Spinal cord (tissue), 10 donors: ENCODE measurements at places on chromosomes 12 and 14. TPM values are rescaled to one million over a fixed set of nuclear protein-coding genes. Genes with fewer than 3 reads are reported as not detected.

- H3K27ac ChIP-seq = no peak overlapping the region
- H3K27me3 ChIP-seq = no peaks in the 10 kb centered on the region
- H3K36me3 ChIP-seq = peaks cover 2% of the 10 kb centered on the region
- no peak overlapping the region for H3K4me3 ChIP-seq
Observed at GRCh38 chr12:49912345-49913255, 8.9 kb upstream of the FAIM2 start.

- H3K4me1 ChIP-seq = no peaks in the 10 kb centered on the region
- no peaks in the 10 kb centered on the region for H3K36me3 ChIP-seq
- DNase-seq = no peak
- no peak overlapping the region for H3K4me3 ChIP-seq
Observed at GRCh38 chr12:117699575-117699974, 269.2 kb downstream of the KSR2 start.

The PLEKHH1 gene
- 20.7 TPM for total RNA-seq

- peak; percentile 57 for DNase-seq
- no peak overlapping the region for H3K27ac ChIP-seq
- H3K4me1 ChIP-seq = no peaks in the 10 kb centered on the region
Observed at GRCh38 chr14:103292426-103293374, 41.3 kb upstream of the EIF5 start.

- DNase-seq = peak; percentile 17
- H3K27ac ChIP-seq = no peak overlapping the region
- H3K4me1 ChIP-seq = peaks cover 5% of the 10 kb centered on the region
- no peak overlapping the region for H3K4me3 ChIP-seq
- H3K36me3 ChIP-seq = peaks cover 29% of the 10 kb centered on the region
Observed at GRCh38 chr14:99930420-99931274, 134.6 kb upstream of the EVL start.

GRCh38 chr14:23894362-23895052, 59.1 kb upstream of the DHRS4 start:
- H3K27me3 ChIP-seq = no peaks in the 10 kb centered on the region
- no peak for DNase-seq
- H3K27ac ChIP-seq = no peak overlapping the region
- no peaks in the 10 kb centered on the region for H3K36me3 ChIP-seq
- H3K4me1 ChIP-seq = no peaks in the 10 kb centered on the region

The ARMH4 gene
- 39.8 TPM for total RNA-seq

The SOAT2 gene
- total RNA-seq = not detected

The DDX55 gene
- total RNA-seq = 19.5 TPM

- H3K36me3 ChIP-seq = no peaks in the 10 kb centered on the region
- H3K27me3 ChIP-seq = no peaks in the 10 kb centered on the region
- H3K4me1 ChIP-seq = no peaks in the 10 kb centered on the region
- no peak overlapping the region for H3K27ac ChIP-seq
- no peak overlapping the region for H3K4me3 ChIP-seq
- no peak for DNase-seq
Observed at GRCh38 chr14:22800346-22800745, 14.9 kb downstream of the SLC7A7 start.

GRCh38 chr12:68119724-68120211, 39.8 kb downstream of the IFNG start:
- H3K27me3 ChIP-seq = no peaks in the 10 kb centered on the region
- no peaks in the 10 kb centered on the region for H3K36me3 ChIP-seq
- no peak overlapping the region for H3K27ac ChIP-seq
- no peaks in the 10 kb centered on the region for H3K4me1 ChIP-seq
- H3K4me3 ChIP-seq = no peak overlapping the region

The PAX9 gene
- 0.28 TPM for total RNA-seq

DNA sequence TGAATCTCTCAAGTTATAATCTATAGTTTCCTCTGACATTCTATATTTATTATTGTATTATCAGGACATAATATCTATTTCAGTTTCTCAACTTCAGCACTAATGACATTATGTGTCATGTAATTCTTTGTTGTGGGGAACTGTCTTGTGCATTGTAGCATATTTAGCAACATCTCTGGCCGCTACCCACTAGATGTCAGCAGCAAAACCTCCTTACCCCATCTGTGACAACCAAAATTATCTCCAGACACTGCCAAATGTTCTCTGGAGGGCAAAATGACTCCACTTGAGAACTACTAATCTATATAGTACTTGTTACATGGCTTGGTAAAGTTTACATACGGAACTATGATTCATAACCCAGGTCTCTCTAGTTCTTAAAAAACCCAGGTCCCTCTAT, 110.2 kb downstream of the RASSF9 start:
- no peaks in the 10 kb centered on the region for H3K4me1 ChIP-seq
- no peaks in the 10 kb centered on the region for H3K36me3 ChIP-seq
- DNase-seq = peak; percentile 8
- no peak overlapping the region for H3K4me3 ChIP-seq
- H3K27me3 ChIP-seq = no peaks in the 10 kb centered on the region

DNA sequence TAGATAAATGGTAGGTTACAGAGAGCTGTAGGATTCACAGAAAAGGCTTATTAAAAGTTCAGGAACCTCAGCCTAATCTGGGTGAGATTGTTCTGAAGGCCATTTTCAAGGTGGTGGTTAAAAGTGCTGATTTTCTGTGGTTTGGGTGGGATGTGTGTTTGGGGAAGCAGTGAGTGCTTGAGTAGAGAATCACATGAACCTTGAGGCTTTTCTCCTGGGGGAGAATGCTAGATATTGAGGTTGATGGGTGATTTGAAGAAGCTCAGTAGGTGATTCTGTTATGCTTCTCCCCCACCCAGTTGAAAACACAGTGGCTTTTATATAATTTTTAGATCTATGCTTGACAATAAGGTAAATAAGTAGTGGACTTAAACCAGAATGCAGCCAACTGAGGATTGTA, 420.9 kb downstream of the PCNX1 start:
- H3K36me3 ChIP-seq = no peaks in the 10 kb centered on the region
- DNase-seq = no peak
- no peak overlapping the region for H3K4me3 ChIP-seq
- H3K27me3 ChIP-seq = no peaks in the 10 kb centered on the region
- no peaks in the 10 kb centered on the region for H3K4me1 ChIP-seq
- no peak overlapping the region for H3K27ac ChIP-seq

DNA sequence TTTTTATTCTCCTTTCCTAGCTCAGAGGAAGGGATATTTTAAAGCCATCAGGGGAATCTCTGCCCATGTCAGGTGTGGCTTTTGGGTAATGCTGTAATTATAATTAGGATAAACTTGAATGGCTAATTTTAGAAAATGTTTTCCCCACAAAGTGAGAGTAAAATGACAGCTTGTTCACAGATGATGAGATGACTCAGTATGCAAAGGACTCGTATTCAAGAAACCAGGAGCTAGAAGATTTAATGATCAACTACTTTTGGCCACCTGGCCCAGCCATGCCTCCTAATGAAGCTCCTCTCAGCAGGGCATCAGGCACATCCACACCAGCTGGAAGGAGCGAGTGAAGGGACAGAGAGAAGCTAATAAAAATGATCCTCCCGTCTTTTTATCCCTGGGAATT, 29.0 kb upstream of the PLEKHG7 start:
- no peak overlapping the region for H3K27ac ChIP-seq
- H3K36me3 ChIP-seq = no peaks in the 10 kb centered on the region
- no peaks in the 10 kb centered on the region for H3K4me1 ChIP-seq
- no peak overlapping the region for H3K4me3 ChIP-seq

The TTC6 gene
- 6.7 TPM for total RNA-seq

The CACNA2D4 gene
- total RNA-seq = 1.8 TPM

- no peaks in the 10 kb centered on the region for H3K36me3 ChIP-seq
- no peaks in the 10 kb centered on the region for H3K4me1 ChIP-seq
- H3K27ac ChIP-seq = no peak overlapping the region
- H3K27me3 ChIP-seq = no peaks in the 10 kb centered on the region
Observed at GRCh38 chr12:66279123-66279712, 23.1 kb upstream of the HELB start.

DNA sequence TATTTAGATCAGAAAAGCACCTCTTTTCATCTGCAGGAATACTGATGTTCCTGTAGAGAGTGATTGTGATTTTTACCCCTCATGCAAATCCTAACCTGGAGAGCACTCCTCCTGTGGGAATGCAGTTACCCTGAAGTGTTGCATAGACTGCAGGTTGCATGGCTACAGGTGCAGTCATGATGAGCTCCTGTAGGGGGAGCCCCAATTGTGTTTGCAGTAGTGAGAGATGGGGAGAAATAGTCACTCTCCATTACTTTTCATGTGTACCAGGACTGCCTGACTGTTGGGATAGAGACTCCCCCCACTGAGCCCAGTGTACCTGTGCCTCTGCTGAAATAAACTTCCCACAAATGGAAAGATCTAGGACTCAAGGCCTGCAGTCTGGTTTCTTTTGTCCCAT, 1086.5 kb downstream of the SLC6A15 start:
- H3K4me1 ChIP-seq = peaks cover 7% of the 10 kb centered on the region
- H3K27ac ChIP-seq = no peak overlapping the region
- no peak for DNase-seq
- H3K27me3 ChIP-seq = no peaks in the 10 kb centered on the region
- no peak overlapping the region for H3K4me3 ChIP-seq

The TMPRSS12 gene
- total RNA-seq = not detected

The ZNF605 gene
- 20.2 TPM for total RNA-seq

DNA sequence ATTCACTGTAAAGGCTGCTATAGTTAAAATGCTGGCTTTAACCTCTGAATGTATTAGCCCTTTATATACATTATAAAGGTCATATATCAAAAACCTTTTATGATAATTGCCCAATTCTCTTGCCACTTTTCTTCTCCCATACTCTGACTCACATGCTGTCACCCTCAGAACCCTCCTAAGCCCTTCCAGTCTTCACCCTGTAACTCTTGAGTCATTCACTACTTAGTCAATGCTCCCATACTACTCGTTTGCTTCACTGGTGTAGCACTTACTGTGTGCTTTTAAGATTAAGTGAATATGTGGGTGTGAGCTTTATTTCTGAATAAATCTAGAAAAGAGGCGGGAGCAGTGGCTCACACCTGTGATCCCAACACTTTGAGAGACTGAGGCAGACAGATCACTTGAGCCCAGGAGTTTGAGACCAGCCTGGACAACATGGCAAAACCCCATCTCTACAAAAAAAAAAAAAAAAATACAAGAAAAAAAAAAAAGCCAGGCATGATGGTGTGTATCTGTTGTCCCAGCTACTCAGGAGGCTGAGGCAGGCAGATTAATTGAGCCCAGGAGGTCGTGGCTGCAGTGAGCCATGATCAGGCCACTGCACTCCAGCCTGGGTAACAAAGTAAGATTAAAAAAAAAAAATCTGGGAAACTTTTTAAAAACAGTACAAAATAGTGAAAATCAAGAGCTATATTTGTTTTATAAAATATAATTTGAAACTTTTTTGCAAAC, 37.6 kb downstream of the SPATA7 start:
- DNase-seq = no peak
- no peaks in the 10 kb centered on the region for H3K4me1 ChIP-seq
- H3K4me3 ChIP-seq = no peak overlapping the region
- peaks cover 2% of the 10 kb centered on the region for H3K36me3 ChIP-seq
- H3K27ac ChIP-seq = no peak overlapping the region
- H3K27me3 ChIP-seq = no peaks in the 10 kb centered on the region

- H3K4me3 ChIP-seq = no peak overlapping the region
- no peak overlapping the region for H3K27ac ChIP-seq
- H3K36me3 ChIP-seq = no peaks in the 10 kb centered on the region
- no peaks in the 10 kb centered on the region for H3K4me1 ChIP-seq
Observed at GRCh38 chr12:88658009-88658408, 77.7 kb upstream of the KITLG start.

DNA sequence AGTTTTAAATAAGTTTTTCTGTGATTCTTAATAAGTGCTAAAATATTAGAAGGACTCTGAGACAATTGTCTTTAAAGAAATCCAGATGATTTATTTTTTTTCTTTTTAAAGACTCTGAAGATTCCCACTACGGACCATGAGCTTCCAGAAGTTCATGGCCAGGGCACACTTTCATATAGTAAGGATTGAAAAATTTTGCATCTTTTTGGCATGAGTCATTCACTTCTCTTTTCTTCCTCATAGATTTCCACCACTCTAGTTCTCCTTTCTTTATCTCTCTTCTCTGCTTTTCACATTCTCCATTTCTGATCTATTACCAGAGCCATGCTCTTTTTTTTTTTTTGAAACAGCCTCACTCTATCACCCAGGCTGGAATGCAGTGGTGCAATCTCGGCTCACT, 385.8 kb downstream of the FLRT2 start:
- H3K27ac ChIP-seq = no peak overlapping the region
- no peaks in the 10 kb centered on the region for H3K36me3 ChIP-seq
- no peaks in the 10 kb centered on the region for H3K27me3 ChIP-seq

DNA sequence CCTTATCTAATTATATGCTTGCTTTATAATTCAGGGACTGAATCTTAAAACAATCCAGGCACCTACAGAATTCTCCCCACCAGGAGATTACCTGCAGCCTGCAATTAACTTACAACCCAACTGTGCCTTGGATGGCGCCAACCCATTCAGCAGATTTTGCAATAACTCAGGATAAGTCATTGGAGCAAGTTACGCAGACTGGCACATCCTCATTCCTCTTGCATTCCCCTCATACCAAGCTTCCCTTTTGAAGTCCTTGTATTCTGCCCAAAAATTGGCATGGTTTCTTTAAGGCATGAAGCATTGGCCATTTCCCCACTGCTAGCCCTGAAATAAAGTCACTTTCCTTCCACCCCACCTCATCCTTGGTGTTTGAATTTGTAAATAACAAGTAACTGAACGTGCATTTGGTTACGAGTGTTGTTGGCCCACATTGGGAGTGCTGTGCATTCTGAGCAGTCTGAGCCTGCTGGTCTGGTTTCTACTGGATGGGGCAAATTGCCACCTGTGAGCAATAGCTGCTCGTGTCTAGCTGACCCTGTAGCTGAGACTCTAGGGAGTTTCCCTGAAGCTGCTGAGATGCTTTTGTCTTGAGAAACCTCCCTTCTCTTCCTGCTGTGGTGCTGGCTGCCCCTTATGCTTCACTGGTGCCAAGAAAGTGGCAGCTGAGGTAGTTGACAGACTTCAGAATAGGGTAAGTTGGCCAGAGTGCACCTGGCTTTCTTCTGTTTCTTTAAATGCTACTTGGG, 99.2 kb upstream of the SCAF11 start:
- H3K27ac ChIP-seq = no peak overlapping the region
- H3K4me1 ChIP-seq = no peaks in the 10 kb centered on the region
- H3K4me3 ChIP-seq = no peak overlapping the region
- H3K36me3 ChIP-seq = no peaks in the 10 kb centered on the region
- no peaks in the 10 kb centered on the region for H3K27me3 ChIP-seq

The CAMKK2 gene
- total RNA-seq = 18.0 TPM

The NPFF gene
- total RNA-seq = 3.0 TPM

- H3K36me3 ChIP-seq = no peaks in the 10 kb centered on the region
- H3K27me3 ChIP-seq = no peaks in the 10 kb centered on the region
- DNase-seq = no peak
- H3K4me3 ChIP-seq = no peak overlapping the region
Observed at GRCh38 chr12:63066782-63067181, 84.2 kb downstream of the AVPR1A start.

GRCh38 chr12:49944718-49945117, 5.8 kb upstream of the AQP2 start:
- peaks cover 17% of the 10 kb centered on the region for H3K4me1 ChIP-seq
- H3K4me3 ChIP-seq = no peak overlapping the region
- no peak overlapping the region for H3K27ac ChIP-seq
- H3K27me3 ChIP-seq = no peaks in the 10 kb centered on the region
- DNase-seq = no peak
